Neuronal stem cell (in vitro differentiated cells): ENCODE measurements at places on chromosomes 7 and 10.

- no peak for DNase-seq
These were observed 25.6 kb downstream of the HPS6 start for GRCh38 chr10:102090772-102091171.

DNA sequence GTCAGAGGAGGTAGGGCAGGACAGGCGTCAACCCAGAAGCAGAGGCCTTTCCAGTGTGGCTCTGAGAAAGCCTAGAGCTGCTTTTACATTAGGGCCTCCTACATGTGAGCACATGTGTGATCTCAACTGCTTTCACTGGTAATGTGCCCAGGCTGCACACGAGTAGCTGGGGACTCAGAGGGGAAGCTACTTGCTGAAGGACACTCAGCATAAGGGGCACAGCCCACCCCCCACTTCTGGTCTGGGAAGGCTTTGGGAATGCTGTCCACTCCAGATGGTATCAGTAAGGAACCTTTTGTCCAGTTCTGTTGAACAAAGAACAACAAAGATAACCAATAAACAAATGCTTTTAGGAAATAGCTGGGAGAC lies 18.9 kb downstream of the PRF1 start:
- no peak for DNase-seq

DNA sequence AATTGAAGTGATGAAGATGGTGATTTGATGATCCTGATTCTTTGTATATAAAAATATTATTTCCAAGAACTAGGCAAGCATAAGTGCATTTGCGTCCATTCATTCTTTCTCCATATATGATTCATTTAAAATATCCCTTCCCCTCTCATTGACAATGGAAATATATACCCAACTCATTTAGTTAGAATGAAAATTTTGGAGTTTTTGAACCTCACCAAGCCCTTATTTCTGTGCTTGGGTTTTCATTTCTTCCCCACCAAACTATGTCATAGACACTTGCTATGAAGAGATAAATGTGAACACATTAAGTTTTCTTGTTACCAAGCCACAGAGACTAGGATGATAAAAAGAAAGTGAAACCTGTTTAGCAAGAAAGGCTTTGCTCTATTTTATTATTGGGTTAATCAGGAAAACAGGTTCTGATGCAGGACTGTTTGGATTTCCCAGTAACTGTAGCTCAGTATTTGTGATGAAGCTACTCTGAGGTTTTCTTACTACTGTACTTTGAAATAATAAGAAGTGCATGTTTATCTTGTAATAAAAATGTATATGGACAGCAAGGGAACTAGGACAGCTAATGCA lies 68.3 kb downstream of the ITGB1 start:
- DNase-seq, result no peak

- DNase-seq, result no peak
These were observed 17.4 kb upstream of the CYP3A7 start for GRCh38 chr7:99752356-99752755.

DNA sequence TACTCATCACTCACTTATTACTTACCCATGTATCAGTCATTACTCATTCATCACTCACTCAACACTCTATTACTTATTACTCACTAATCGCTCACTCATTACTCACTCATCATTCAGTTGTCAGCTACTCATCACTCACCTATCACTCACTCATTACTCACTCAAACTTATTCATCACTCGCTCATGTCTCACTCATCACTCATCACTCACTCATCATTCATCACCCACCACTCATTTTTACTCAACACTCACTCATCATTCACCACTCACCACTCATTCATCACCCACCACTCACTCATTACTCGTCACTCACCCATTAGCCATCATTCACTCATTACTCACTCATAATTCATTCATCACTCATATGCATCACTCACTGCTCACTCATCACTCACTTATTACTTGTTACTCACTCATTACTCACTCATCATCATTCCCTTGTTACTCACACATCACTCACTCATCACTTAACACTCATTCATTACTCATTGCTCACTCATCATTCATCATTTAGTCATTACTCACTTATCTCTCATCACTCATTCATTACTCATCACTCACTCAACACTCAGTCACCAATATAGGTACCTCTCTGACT lies 237.9 kb downstream of the ADARB2 start:
- no peak for DNase-seq

DNA sequence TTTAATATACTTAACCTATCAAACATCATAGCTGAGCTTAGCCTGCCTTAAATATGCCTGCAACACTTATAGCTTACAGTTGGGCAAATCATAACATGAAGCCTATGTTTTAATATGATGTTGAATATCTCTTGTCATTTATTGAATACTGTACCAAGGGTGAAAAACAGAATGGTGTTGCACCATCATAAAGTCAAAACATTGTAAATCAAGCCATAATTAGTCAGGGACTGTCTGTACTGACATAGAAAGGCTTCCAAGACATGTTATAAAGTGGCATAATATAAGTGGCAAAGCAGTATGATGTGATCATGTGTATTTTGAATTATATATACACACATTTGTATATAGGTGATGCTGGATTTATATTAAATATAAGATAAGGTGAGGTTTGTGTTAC lies 140.0 kb downstream of the ZEB1 start:
- no peak for DNase-seq
